Omental fat pad (tissue), 4 donors: ENCODE measurements at places on chromosomes 7 and 10.
A peak's percentile ranks its signal among the peaks of the same experiment; 100 is the strongest.

GRCh38 chr7:35968140-35968940, 167.5 kb downstream of the SEPTIN7 start:
- no peak for DNase-seq

GRCh38 chr10:58385784-58386112, 538 bp downstream of the TFAM start:
- no peak for DNase-seq

GRCh38 chr7:50037086-50037485, 56.0 kb downstream of the ZPBP start:
- no peak for DNase-seq

GRCh38 chr7:56105508-56105907, 768 bp downstream of the CHCHD2 start:
- DNase-seq = no peak

DNA sequence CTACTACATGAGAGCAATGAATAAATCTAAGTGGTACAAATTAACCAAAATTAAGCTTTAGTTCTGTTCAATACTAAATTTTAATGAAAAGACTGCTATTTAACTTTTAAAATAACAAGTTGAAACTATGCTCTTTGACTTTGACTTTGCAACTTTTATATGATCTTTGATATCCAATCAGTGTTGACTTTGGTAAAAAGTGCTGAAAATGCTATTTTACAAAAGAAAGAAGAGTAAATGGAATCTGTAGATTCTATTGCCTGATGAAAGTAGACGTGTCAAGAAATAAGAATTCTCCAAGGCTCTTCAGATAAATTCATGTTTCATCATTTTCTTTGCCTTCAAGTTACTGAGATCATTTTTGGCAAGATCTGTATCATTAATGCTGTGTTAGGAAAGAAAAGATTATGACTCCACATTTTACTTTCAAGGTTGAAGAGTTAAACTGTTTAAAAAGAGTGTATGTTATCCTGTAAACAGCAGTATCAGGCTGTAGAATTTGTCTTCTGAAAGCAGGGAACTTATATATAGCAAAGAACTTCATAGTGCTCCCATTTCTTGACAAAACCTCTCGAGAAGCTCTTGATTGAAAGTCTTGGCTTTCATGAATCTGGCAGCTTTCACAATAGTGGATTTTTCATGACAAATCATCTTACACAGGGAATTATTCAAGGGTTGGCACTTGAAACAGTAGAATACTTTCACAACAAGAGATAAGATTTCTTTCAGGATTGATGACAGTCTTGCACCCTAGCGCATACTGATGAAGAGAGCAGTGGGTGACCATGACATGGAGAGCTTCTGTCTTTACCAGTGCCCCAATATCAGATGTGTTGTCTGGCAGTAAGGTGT, 72.1 kb downstream of the PTEN start:
- no peak for DNase-seq

- no peak for DNase-seq
These were observed 734.8 kb downstream of the TNS3 start for GRCh38 chr7:46847126-46847525.

DNA sequence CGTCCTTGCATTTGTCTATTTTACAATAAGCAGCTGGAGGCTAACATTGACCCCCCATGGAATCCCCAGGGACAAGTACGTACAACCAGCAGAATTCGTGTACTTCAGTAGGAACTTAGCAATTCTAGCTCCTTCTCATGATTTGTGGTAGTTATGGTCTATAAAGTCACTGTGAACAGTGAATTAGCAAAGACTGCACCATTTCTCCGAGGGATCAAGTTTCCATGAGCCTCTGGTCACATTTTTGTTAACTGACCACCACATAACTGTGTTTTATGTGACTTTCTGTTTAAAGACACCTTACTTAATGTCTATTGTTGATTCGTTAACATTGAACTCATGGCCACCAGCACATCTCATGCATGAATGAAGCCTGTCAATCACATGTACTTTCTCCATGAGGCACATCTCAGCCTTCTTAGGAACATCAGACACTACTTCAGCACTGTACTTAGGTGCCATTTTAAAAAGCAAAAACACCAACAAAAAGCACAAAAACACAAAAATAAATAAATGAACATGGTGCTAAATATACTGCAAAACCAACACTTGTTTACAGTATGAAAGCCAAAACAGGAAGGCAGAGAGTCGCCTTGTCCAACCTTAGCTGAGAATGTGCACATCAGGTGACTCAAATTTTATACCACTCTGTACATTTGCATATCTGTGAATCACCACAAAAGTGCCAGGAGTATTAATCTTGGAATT, 9.0 kb upstream of the UCN3 start:
- no peak for DNase-seq

- no peak for DNase-seq
These were observed 192.0 kb upstream of the HABP2 start for GRCh38 chr10:113360870-113361269.

- DNase-seq = no peak
These were observed 30.4 kb upstream of the GPR26 start for GRCh38 chr10:123635745-123636144.

GRCh38 chr7:28685644-28686417, 272.3 kb downstream of the TRIL start:
- DNase-seq = peak; percentile 83
